ENCODE measurements at places on chromosomes 6 and 20.

GRCh38 chr6:34237316-34237721, 646 bp downstream of the HMGA1 start:
- no peak for DNase-seq

DNA sequence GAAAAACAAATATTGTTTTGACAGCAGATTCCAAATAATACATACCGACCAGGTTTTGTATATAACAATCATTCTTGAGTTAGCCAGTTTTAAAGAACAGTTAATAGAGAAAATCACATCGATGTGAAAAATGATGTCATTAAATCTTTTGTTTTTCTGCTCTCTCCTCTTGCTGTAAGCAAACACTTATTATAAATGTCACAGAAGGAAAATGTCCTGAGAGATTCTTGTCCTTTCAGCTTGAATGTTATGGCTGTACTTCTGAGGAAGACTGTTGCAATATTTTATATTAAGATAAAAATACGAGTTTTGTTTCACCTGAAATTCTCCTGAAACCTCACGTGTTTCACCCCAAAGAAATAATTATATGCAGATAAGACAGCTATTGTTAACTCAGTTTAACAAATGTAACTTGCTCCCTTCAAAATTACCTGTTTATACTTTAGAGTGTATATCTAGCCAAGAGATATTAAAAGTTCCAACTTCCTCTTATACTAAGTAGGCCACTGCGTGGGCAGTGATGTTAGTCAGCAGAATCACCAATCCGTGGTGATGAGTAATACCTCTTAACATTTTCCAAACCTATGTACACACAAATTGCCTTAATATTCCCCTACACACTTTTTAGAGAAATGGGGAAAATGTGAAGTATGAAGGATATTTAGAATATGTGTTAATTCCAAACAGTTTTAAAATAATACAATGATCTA, 1111.4 kb upstream of the CITED2 start:
- DNase-seq = no peak

DNA sequence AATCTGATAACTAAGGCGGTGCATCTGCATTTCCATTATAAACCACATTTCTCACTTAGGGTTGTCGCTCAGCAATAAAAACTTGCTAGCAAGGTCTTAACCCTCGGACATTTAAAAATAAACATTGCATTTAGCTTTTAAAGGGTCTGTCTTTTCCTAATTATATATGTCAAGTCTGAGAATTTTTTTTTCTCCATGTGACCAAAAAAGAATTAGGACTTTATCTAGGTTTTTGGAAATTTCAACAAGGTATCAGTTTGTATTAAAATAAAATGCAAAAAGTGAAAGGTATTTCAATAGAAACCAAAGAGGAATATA, 198.1 kb downstream of the FOXA2 start:
- DNase-seq = no peak

DNA sequence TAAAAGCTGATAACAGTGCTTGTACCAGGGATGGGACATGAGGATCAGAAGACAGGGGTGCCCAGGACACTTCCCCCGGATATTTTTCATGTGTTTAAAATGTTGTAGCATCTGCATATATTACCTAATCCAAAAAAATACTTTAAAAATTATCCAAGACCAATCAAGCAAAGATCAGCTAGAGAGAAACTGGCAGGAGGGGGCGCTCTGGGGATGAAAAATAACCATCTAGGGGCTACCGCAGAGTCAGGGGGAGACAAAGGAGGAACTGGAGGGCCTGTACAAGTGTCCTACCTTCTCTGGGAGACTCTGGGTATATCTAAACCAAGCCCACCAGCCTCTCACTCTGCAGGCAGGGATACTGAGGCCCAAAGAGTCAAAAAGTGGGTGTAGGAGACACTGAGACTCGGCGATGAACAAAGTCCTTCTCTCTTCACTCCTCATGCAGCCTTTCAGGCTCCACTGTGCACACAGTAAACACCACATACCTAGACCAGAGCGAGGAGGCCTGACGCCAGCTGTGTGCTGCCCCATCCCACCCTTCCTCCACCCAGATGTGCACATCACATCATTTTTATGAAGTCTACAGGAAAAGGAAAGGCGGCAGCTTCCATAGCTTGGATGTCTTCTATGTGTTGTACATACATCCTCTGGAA, 9.8 kb downstream of the RIMS4 start:
- DNase-seq = no peak

DNA sequence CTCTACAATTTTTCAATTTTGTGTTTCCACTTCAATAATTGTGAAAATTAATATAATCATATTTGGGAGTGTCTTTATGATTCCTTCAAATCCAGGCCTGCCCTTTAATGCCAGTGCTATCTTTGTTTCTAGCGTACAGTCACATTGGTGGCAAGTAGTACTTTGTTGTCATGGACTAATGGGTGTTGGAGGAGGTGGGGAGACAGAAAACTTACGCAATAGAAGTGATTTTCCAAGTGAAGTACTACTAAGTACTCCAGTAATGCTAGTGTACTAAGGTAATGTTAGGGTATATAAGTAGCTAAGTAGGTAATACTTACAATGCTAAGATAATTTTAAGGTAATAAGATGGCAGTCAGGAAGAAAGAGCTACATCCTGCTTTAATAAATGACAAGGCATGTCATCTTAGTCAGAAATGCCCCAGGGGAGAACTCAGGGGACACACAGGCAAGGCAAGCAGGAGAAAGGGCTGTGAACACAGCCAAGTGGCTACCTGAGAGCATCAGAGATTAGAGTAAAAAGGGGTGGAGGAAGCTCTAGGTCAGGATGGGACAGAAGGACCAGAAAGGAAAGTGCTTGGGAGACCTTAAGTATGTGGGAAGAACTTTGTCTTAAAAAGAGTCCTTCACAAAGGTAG, 217.2 kb upstream of the PRDM1 start:
- DNase-seq = no peak
